Metanephros (tissue), 2 donors: ENCODE measurements at places on chromosomes 12 and 14. TPM values are rescaled to one million over a fixed set of nuclear protein-coding genes. Genes with fewer than 3 reads are reported as not detected.

The SCN8A gene
- total RNA-seq = 3.7 TPM

The TNS2 gene
- total RNA-seq = 106 TPM

The IL26 gene
- not detected for total RNA-seq

The PLEKHD1 gene
- total RNA-seq = 4.3 TPM

The IAPP gene
- total RNA-seq = not detected
